ENCODE measurements at places on chromosomes 7 and 10. TPM values are rescaled to one million over a fixed set of nuclear protein-coding genes. Genes with fewer than 3 reads are reported as not detected.

The DNAJB9 gene
- 27.5 TPM for total RNA-seq

The LOXL4 gene
- 41.2 TPM for total RNA-seq

The TRIM50 gene
- total RNA-seq, result not detected

The C10orf53 gene
- total RNA-seq, result not detected

The ZNF467 gene
- total RNA-seq, result 16.5 TPM

The PEX1 gene
- 6.5 TPM for total RNA-seq

The CRTAC1 gene
- total RNA-seq, result 2.6 TPM

The AKR1B15 gene
- total RNA-seq, result not detected

- DNase-seq, result peak; percentile 75
- H3K27ac ChIP-seq, result peak overlapping the region; percentile 43
- no peaks in the 10 kb centered on the region for H3K27me3 ChIP-seq
- peaks cover 25% of the 10 kb centered on the region for H3K4me1 ChIP-seq
Observed at GRCh38 chr10:29554660-29555059, 80.1 kb downstream of the SVIL start.

GRCh38 chr7:34277016-34277802 lies 371.9 kb downstream of the BMPER start:
- H3K4me3 ChIP-seq, result no peak overlapping the region
- no peaks in the 10 kb centered on the region for H3K27me3 ChIP-seq
- peak; percentile 74 for DNase-seq
- H3K36me3 ChIP-seq, result no peaks in the 10 kb centered on the region
- H3K4me1 ChIP-seq, result peaks cover 10% of the 10 kb centered on the region

DNA sequence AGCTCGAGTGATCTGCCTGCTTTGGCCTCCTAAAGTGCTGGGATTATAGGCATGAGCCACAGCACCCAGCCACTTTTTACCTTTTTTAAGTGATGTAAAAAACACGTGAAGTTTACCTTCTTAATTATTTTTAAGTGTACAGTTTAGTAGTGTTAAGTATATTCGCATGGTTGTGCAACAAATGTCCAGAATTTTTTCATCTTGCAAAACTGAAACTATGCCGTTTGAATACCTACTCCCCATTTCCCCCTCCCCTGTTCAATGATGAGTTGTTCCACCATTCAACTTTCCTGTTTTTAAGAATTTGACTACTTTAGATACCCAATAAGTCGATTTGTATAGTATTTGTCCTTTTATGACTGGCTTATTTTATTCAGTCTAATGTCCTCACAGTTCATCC lies 10.9 kb downstream of the NRBF2 start:
- no peak overlapping the region for H3K4me3 ChIP-seq
- no peaks in the 10 kb centered on the region for H3K36me3 ChIP-seq
- DNase-seq, result no peak
- no peak overlapping the region for H3K27ac ChIP-seq
- H3K27me3 ChIP-seq, result no peaks in the 10 kb centered on the region
- no peaks in the 10 kb centered on the region for H3K4me1 ChIP-seq

DNA sequence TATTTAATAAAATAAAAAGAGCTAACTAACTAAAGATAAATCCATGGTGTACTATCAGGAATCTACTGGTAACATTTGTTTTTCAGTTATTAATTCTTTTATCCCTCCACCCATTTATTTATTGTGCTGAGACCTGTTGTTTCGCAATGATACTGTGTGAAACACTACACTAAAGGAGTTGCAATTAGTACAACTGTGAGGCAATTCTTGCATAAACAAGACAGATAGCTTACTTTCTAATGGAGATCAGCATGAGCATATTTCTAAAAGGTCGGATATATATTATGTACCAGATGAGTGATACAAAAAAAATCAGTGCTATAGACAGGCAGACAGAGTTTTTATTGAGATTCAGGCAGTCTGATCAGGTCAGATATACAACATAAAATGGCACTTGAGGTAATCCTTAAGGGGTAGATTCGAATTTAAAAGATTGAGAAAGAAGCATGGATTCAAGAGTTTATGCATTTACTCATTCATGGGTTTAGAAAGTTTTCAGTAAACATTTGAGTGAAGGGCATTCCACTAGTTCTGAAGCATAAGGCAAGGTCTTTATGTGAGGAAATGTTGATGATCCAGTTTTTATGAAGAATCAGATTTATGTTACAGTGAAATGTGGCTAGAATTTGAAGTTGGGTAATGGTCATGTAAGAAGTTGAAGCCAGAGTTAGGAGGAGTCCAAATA lies 147.6 kb downstream of the POLR1F start:
- H3K4me1 ChIP-seq, result no peaks in the 10 kb centered on the region
- H3K27ac ChIP-seq, result no peak overlapping the region
- H3K4me3 ChIP-seq, result no peak overlapping the region
- no peaks in the 10 kb centered on the region for H3K36me3 ChIP-seq
- H3K27me3 ChIP-seq, result no peaks in the 10 kb centered on the region
- no peak for DNase-seq

- H3K4me1 ChIP-seq, result peaks cover 8% of the 10 kb centered on the region
- no peak overlapping the region for H3K27ac ChIP-seq
- H3K36me3 ChIP-seq, result no peaks in the 10 kb centered on the region
- H3K27me3 ChIP-seq, result no peaks in the 10 kb centered on the region
Observed at GRCh38 chr10:3503299-3503698, 281.7 kb downstream of the KLF6 start.

DNA sequence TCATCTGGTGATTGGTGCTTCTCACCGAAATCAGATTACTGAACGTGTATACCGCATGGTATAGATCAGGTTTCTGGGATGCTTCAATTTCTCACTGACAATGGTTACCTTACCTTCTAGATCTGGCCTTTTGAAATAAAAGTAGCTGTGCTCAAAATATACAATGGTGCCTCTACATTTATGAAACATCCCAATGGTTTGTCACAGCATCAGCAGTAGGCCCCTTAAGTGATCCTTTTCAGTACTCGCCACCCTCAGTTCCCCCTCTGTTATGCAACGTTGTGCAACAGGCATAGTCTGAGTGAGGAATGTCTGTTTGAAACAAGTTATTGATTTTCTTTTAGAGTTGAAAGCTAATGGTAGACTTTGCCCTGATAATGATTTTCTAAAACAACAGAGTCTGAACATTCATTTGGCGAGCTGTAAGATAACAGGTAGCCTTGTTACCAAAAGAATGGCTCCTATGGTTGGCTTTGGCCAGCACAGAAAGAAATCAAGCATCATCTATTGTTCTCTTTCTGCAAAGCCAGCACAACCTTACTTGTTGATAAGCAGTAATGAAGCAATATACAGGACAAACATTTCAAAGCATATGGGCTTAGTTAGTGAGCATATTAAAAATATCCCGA lies 693.9 kb downstream of the PARD3 start:
- no peak for DNase-seq
- H3K27ac ChIP-seq, result peak overlapping the region; percentile 28
- H3K27me3 ChIP-seq, result no peaks in the 10 kb centered on the region
- peaks cover 25% of the 10 kb centered on the region for H3K4me1 ChIP-seq
- peak overlapping the region; percentile 17 for H3K4me3 ChIP-seq

DNA sequence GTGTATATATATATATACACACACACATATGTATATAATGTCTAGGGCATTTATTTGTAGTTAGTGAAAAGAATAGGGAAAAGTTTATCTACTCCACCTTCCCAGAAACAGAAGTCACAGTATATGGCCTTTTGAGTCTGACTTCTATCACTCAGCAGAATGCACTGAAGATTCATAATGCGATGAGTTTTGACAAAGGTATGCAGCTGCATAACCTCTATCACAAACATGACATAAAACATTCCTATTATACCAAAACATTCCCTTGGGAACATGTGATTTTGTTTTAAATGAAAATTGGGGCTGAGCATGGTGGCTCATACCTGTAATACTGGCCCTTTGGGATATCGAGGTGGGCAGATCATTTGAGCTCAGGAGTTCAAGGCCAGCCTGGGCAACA lies 137.3 kb upstream of the EEPD1 start:
- DNase-seq, result peak; percentile 44
- no peaks in the 10 kb centered on the region for H3K36me3 ChIP-seq
- no peak overlapping the region for H3K27ac ChIP-seq

- H3K4me1 ChIP-seq, result peaks cover 3% of the 10 kb centered on the region
- DNase-seq, result no peak
- H3K27ac ChIP-seq, result no peak overlapping the region
- H3K4me3 ChIP-seq, result no peak overlapping the region
Observed at GRCh38 chr10:114911052-114911711, 26.8 kb upstream of the TRUB1 start.

GRCh38 chr7:93407239-93407638 lies 167.3 kb downstream of the CALCR start:
- no peaks in the 10 kb centered on the region for H3K4me1 ChIP-seq
- DNase-seq, result no peak
- H3K4me3 ChIP-seq, result no peak overlapping the region

GRCh38 chr10:23192712-23193434 lies 761 bp downstream of the PTF1A start:
- no peak for DNase-seq
- H3K27ac ChIP-seq, result no peak overlapping the region
- H3K4me3 ChIP-seq, result no peak overlapping the region

- no peaks in the 10 kb centered on the region for H3K4me1 ChIP-seq
- H3K4me3 ChIP-seq, result no peak overlapping the region
- H3K36me3 ChIP-seq, result no peaks in the 10 kb centered on the region
- no peak for DNase-seq
- H3K27ac ChIP-seq, result no peak overlapping the region
Observed at GRCh38 chr10:65350611-65351010, 1575.2 kb upstream of the LRRTM3 start.

DNA sequence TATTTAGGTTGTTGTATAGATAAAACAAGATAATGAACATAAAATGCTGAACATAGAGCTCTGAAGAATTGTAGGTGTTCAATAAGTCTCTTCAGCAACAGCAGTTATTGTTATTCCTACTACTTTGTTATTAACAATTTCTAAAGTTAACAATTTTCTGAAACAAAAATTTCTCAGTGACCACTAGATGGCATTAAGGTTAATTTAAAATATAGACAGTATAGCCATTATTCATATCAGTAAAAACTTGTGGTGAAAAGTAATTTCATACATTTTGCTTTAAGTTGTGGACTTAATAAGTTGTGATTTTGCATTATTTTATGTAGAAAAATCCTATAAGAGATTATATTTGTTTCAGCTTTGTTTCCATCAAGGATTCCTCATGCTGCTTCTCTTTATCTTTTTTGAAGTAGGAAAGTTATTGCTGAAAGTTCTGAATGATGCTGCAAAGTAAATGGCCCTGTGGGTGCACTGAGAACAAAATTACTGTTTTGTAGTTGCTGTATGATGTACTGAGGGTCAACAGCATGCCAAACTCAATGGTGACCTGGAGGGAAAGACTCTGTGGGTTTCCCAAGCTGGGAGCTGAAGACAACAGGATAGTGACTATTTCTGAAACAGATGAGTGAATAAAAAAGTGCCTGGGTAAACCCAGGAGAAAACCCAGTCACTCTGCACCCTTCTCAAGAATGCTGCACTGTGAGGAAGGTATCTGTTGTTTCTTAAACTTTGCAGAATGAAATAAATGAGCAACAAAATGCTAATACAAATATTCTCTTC lies 253.6 kb downstream of the KIF20B start:
- no peaks in the 10 kb centered on the region for H3K4me1 ChIP-seq
- no peak overlapping the region for H3K4me3 ChIP-seq
- no peak for DNase-seq
- H3K27ac ChIP-seq, result no peak overlapping the region

GRCh38 chr10:4347397-4347796 lies 478.6 kb upstream of the AKR1E2 start:
- H3K27ac ChIP-seq, result no peak overlapping the region
- H3K36me3 ChIP-seq, result no peaks in the 10 kb centered on the region
- DNase-seq, result no peak
- no peak overlapping the region for H3K4me3 ChIP-seq

GRCh38 chr10:14431868-14432267 lies 101.1 kb upstream of the FRMD4A start:
- H3K36me3 ChIP-seq, result no peaks in the 10 kb centered on the region
- H3K27ac ChIP-seq, result no peak overlapping the region
- H3K4me1 ChIP-seq, result no peaks in the 10 kb centered on the region

- DNase-seq, result no peak
- H3K27me3 ChIP-seq, result no peaks in the 10 kb centered on the region
- H3K27ac ChIP-seq, result no peak overlapping the region
- no peaks in the 10 kb centered on the region for H3K4me1 ChIP-seq
Observed at GRCh38 chr7:30038196-30038980, 10.2 kb downstream of the PLEKHA8 start.

DNA sequence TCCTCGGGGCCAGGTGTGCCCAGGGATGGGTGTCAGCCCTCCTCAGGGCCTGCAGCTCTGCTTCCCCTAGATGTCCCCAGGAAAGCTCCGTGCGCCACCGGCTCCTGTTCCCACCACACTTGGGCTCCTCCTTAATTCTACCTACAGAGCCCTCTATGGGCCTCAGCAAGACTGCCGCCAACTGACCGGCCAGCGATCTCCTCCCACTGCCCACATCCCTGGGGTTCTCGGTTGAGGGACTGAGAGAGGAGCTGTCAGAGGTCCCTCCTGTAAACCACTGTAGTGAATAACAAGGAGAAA lies 5.3 kb upstream of the LDB3 start:
- H3K4me1 ChIP-seq, result peaks cover 2% of the 10 kb centered on the region
- no peaks in the 10 kb centered on the region for H3K27me3 ChIP-seq
- DNase-seq, result no peak
- no peaks in the 10 kb centered on the region for H3K36me3 ChIP-seq
- no peak overlapping the region for H3K4me3 ChIP-seq

DNA sequence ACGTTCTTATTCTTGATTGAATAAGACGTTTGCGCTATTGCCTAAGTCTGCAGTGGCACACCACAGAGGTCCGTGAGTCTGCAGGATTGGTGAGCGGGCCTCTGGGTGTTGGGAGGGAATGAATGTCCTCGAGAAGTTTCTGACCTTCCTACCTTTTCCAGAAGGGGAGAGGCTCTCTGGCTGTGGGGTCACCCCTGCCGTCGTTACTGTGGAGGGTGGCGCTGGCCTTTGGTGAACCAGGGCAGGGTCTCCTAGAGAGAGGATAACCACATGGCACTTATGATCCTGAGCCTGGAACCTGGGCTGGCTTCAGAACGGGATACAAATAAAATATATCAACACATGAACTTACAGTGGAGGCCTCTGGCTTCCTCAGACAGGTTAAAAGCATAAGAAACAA lies 13.8 kb downstream of the IL15RA start:
- no peaks in the 10 kb centered on the region for H3K36me3 ChIP-seq
- no peak overlapping the region for H3K27ac ChIP-seq
- DNase-seq, result no peak
- H3K4me3 ChIP-seq, result no peak overlapping the region
- peaks cover 6% of the 10 kb centered on the region for H3K4me1 ChIP-seq

GRCh38 chr10:79264942-79265341 lies 82.3 kb upstream of the PPIF start:
- no peak overlapping the region for H3K27ac ChIP-seq
- H3K4me1 ChIP-seq, result peaks cover 52% of the 10 kb centered on the region
- DNase-seq, result no peak

- no peak overlapping the region for H3K4me3 ChIP-seq
- DNase-seq, result no peak
- H3K4me1 ChIP-seq, result peaks cover 3% of the 10 kb centered on the region
- no peaks in the 10 kb centered on the region for H3K36me3 ChIP-seq
- no peak overlapping the region for H3K27ac ChIP-seq
Observed at GRCh38 chr7:98805956-98806838, 63.6 kb downstream of the TMEM130 start.

- no peak overlapping the region for H3K4me3 ChIP-seq
- H3K36me3 ChIP-seq, result no peaks in the 10 kb centered on the region
- DNase-seq, result peak; percentile 21
- no peak overlapping the region for H3K27ac ChIP-seq
- no peaks in the 10 kb centered on the region for H3K4me1 ChIP-seq
Observed at GRCh38 chr7:79702116-79702515, 248.6 kb upstream of the MAGI2 start.

All from astrocyte (in vitro differentiated cells and primary cell).